AG04450 (cell line): ENCODE measurements at places on chromosomes 16 and 17.

- no peak for DNase-seq
These were observed 947 bp downstream of the SLC7A6OS start for GRCh38 chr16:68309799-68310198.

GRCh38 chr16:30786936-30787612, at the start of gene ZNF629:
TSS of gene ZNF629 (minus strand) at chr16:30787205. CDS start at chr16:30784482, 2,723 bp downstream.
- no peak for DNase-seq

- no peak for DNase-seq
These were observed 1.2 kb downstream of the MAF start for GRCh38 chr16:79599256-79599836.

- no peak for DNase-seq
These were observed 14.9 kb downstream of the ADGRG1 start for GRCh38 chr16:57643147-57643874.

DNA sequence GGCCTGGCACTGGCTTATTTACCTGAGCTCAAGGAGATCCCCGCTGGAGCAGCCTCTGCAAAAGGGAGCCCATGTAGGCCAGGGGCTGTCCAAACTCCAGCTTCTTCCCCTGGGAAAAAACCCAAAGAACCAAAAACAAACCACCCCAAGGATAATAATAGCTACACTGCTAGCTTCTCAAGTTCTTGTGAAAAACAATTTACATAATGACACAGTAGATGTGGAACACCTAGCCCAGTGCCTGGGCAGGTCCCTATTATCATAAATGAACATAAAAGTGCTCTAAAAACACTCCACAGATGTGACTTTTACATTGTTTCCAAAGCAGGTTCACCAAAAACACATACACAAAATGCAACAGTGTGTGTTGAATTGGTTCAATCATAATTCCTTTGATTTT, 27.3 kb downstream of the CENPV start:
- DNase-seq, result no peak

DNA sequence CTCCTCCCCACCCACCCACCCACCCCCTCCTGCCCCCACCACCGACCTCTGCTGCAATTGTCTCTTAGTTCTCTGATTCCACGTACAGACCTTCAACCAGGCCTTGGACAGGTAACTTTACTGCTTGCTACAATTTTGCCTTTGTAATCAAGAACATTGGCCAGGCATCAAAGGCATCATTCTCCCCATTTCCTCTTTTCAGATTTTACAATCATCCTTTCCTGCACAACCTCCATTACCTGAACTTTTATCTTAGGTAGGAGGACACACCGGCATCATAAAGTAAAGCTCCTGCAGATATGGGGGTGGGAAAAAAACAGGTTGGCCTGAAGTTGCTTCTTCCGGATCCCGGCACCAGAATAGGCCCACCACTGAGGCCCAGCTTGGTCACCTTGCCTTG, 25.7 kb upstream of the SUPT4H1 start:
- no peak for DNase-seq

DNA sequence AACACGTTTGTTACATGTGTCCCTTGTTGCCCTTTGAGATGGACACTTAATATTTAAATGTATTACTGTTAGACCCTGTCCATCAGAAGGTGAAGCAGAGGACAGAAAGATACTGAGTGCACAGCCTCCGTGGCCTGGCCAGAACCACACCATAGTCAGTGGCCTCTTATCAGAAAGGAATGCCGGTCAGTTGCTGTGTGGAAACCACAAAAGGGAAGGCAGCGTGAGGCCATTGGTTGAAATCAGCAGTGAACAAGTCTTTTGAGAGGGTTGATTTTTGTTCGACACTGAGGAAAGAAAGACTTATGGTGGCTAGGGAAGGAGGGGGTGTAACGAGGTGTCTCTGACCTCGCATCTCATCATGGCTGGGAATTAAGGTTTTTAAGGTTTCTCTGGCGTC, 85.4 kb upstream of the CLEC18A start:
- DNase-seq, result peak; percentile 38

DNA sequence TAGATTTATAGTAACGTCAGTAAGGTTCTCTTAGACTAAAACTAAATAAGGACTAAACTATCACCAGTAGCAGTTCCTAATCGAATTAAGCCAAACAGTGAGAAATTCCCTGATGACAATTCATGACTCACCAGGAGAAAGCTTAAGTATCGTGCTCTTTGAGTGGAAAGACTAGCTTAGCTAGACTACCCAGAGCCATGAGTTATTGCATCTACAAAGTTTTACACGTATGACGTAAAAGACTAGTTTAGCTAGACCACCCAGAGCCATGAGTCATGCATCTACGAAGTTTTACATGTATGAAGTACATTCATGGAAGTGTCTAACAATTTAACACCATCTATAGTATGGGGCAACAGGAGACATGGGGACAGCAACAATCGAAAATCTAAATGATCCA, 36.6 kb downstream of the UBE2G1 start:
- peak; percentile 83 for DNase-seq

DNA sequence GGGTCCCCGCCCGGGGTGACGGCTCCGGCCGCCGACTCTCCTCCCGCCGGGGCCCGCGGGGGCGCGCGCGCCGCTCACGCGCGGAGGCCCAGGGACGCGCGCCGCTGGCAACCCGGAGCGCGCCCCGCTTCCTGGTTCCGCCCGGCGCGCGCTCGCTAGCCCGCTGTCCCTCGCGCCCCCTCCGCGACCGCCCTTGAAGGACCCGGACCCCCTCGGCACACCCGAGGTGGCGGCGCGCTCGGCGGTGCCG, at the start of gene STAT5B:
TSS of gene STAT5B (minus strand) at position 33 of the 250 bp plus-strand sequence. CDS start 44,264 bp downstream, outside the sequence.
- DNase-seq, result no peak

DNA sequence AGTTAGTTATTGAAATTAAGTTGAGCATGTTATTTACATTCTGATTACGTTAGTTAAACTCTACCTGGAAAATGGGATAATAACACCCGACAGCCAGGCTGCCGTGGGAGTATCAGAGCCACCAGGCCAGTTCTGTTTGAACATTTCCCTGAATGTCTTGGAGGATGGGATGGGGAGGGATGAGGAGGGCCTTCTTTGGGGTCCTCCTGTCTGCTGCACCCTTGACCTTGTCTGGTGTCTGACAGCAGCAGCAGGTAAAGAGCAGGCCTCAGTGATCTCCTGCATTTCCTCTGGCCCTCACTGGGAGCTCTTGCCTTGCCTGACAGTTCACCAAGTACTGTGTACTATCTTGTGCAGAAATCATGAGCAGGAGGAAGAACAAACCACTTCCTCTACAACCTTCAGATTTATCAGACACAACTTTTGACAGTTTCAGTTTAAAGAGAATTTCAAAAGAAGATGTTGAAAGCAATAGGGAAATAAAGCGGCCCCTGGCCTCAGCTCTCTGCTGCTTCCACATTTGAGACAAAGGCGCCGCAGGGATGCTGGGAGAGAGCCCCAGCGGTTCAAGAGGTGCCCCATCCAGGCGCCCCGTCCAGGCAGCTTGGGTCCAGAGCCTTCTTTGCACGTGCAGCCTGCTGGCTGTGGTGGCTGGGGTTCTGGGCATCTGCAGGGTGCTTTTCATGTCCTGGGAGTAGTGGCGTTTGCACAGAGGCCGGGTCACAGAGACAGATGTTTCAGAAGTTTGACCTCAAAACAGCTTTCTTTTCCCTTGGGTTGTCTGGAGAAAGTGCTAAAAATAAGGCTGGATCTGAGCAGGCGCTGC, 25.3 kb downstream of the CMIP start:
- no peak for DNase-seq

DNA sequence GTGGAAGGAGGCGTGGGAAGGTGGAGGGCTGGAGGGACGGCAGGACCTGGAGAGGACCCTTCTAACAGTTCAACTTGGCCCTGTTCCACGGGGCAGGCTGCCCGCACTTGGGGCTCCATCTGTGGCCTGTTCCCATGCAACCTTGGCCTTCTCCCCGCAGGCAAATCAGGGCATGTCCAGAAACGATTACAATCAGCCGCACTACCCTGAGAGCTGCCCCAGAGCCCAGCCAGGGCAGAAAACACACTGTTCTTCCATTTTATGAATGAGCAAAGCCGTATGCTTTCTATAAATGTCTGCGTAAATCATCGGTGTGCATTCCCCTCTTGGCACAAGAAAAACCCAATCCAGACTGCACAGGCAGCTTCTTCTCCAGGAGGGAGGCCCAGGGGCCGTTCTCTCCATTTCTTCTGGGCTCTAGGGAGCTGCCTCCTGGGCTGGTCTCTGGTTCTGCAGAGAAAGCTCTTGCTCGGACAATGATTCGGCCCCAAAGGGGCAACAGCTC, 228.7 kb downstream of the SOX9 start:
- DNase-seq, result no peak

- no peak for DNase-seq
These were observed 14.3 kb upstream of the PRKAR1A start for GRCh38 chr17:68497885-68498319.

DNA sequence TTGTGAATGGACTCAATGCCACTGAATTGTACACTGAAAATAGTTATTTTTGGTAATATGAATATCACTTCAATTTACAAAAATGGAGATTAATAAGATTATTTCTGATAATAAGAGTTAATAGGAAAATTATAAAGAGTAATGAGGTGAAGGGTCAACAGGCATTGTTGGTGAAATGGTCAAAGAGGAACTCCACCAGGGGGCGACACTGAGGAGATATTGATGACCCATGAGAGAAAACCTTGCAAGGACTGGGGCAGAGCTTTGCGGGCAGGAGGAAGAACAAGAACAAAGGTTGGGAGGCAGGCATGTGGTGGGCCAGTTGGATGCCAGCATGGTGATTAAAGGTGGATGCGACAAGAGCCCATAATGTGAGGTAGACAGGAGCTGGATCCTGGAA, 74.0 kb upstream of the XYLT1 start:
- DNase-seq, result no peak

- peak; percentile 47 for DNase-seq
These were observed 26.5 kb upstream of the C16orf87 start for GRCh38 chr16:46857368-46857945.

DNA sequence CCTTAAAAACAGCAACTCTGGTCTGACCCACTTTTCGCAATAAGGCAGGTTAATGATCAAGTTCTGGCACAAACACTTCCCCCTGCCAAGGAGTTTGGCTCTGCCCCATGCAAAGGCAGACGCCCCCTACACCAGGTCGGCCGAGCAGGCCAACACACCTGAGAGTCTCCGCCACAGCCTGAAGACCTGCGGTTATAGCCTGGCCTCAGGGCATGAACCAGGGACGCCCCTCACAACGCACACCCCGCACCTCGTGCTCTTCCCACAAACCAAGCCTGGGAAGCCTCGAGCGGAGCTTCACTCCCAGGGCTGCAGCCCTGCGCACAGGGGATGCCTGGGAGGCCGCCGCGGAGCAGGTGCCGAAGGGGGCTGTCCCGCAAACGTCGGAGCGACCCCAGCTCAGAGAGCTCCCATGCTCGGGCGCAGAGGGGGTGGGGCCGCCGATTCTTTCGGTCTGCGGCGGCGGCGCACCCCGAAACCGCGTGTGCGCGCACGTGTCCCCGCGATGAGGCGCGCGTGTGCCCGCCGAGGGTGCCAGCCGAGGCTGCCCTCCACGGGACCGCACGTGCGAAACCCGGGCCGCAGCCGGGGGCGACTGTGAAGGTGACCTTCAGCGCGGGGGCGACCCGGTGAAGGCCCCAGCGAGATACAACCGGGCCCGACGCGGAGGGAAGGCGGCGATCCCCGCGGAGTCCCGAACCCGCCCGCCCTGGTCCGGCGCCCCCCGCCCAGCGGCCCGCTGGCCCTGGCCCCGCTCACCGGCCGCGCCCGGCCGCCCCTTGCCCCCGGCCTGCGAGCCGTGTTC, 559 bp downstream of the CLUH start:
- no peak for DNase-seq

DNA sequence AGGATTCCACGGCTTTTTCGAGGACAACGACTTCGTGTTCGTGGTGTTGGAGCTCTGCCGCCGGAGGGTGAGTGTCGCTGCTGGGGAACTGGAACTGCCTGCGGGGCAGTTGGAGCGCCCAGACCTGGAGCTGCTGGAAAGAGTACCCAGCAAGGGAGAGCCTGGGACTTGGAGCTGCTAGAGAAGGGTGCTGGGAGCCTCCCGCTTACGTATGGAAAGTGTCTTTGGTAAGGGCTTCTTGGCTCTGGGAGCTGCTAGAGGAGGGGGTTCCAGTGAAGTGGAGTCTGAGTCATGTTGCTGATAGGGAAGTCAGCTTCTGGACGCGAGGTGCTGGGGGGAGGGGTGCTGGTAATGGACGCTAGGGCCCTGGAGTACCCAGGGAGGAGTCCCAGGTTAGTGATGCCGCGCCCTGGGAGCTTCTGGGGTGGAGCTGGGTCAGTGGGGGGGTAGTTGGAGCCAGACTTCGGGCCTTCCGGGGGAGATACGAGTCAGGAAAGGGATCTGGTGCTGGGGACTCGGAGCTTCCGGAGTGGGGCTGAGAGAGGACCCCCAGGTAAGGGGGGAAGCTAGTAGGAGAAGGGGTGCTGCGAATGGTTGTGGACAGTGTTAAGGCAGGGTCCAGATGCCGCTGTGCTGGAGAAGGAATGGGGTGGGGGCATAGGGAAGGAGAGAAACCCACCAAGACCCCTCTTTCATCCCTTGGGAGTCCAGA, 741 bp downstream of the PLK1 start:
- no peak for DNase-seq

DNA sequence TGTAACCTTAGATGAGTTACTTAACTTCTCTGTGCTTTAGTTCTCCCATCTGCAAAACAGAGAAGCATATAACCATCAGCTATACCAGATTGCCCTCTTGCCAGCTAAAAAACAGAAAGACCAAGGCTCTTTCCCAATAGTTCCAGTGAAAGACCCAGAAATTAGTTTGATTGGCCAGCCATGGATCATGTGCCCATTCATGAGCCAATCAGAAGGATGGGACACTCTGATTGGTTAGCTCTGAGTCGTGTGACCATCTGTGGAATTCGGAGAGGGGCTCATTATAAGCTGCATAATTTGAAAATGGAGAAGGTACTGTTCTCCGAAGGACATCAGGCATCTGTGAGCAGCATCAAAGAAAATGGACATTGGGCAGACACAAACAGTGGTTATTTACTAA, 155.2 kb downstream of the ABCC12 start:
- no peak for DNase-seq

DNA sequence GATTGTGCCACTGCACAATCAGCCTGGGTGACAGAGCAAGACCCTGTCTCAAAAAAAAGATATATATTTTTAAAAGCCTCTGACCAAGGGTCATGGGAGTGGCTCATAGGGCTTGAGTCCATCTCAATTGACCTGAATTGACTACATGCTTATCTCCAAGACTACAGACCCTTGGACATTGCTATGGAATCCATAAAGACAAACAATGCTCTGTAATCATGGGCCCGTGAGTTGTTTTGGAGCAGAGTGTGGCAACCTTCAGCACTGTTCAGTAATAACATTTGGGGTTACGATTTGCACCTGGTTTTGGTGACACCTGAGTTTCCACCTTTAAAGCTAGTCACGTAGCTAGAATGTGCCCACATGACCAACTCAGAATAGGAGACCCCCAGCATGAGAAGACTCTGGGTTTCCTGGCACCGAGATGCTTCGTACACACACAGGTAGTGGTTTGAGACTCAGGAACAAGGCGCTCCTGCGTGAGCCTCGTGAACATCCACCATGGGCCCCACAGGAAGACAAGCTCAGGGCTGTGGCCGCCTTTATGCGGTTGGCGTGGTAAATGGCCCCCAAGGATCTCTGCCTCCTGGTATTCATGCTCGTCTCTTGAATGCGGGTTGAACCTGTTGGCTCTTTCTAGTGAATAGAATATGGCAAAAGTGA, 66.6 kb upstream of the RPH3AL start:
- no peak for DNase-seq

GRCh38 chr17:29068818-29069217, 25.9 kb downstream of the PIPOX start:
- no peak for DNase-seq
